ENCODE measurements at places on chromosomes 5 and 9.

GRCh38 chr9:973295-973834 lies 3.1 kb upstream of the DMRT3 start:
- DNase-seq: no peak

- DNase-seq: peak; percentile 53
These were observed 102.2 kb upstream of the SPRY4 start for GRCh38 chr5:142427015-142427364.

DNA sequence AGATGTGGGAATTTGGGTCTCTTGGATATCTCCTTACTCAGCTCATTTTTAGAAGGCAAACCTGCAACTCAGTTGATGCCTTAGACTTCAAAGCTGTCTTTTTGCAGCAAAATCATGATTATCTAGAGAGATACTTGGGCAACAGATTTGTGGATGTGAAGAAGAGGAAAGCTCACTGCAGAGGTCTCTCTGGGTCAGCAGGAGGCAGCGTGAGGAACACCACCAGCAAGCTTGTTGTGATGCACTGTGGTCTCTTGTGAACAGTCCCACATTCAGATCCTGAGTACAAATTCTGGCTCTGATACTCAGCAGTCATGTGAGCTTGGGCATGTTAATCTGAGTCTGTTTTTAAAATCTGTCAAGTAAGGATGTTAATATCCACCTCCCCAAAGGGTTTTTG lies 26.3 kb upstream of the DMRT3 start:
- no peak for DNase-seq

- no peak for DNase-seq
These were observed 185.5 kb upstream of the FGF10 start for GRCh38 chr5:44574678-44575077.

DNA sequence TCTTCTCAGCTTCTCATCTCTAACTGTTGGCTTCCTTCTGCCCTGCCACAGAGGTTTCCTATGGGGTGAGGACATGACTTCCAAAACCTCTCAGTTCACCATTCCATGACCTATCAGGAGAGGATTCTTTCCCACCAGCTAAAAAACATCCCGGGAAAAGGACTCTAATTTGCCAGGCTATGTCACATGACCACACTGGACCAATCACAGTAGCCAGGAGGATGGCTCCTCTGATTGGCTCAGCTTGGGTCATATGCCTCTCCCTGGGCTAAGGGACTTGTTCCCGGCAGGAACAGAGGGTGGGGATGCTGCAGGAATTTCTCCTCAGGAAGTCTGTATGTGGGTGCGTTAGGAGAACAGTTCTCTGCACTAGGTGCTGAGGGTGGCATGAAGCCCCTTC lies 40.3 kb upstream of the XPA start:
- DNase-seq: no peak

Data from osteoblast (primary cell).